HT-29 (cell line): ENCODE measurements at places on chromosomes 3 and 15. TPM values are rescaled to one million over a fixed set of nuclear protein-coding genes. Genes with fewer than 3 reads are reported as not detected.

DNA sequence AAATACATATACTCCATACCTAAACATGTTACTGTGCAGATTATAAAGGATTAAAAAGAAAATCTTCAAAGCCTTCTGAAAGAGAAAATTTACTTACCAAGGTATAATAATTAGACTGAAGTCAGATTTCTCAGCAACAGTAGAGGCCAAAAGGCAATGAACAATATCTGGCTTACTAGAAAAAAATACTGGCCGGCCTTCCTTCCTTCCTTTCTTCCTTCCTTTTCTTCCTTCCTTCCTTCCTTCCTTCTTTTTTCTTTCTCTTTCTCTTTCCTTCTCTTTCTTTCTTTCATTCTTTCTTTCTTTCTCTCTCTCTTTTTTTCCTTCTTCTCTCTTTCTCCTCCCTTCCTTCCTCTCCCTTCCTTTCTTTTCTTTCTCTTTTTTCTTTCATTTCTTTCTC is 209.6 kb downstream of the KCNH8 start:
- no peak for DNase-seq

STAG1 gene
- total RNA-seq, result 12.3 and 12.9 TPM in 2 replicates

DNA sequence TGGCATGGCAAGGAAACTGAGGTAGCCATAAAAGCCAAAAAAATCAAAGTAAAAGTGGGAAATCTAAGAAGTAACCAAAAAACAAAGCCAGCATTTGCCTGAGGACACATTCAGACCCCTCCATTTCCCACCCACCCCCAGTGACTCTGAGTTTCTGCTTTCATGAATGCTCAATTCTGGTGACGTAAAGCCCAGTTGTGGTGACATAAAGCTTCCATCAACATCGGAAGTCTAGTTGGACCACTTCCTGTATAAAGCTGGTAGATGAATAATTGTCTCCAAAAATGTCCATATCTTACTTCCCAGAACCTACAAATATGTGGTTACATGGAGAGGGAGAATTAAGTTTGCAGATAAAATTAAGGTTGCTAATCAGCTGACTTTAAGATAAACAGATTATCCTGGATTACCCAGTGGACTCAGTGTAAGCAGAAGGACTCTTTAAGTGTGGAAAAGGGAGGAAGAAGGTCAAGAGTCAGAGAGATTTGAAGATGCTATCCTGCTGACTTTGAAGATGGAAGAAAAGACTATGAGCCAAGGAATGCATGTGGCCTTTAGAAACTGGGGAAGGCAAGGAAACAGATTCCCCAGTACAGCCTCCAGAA is 62.0 kb upstream of the ST3GAL6 start:
- DNase-seq, result no peak

DNA sequence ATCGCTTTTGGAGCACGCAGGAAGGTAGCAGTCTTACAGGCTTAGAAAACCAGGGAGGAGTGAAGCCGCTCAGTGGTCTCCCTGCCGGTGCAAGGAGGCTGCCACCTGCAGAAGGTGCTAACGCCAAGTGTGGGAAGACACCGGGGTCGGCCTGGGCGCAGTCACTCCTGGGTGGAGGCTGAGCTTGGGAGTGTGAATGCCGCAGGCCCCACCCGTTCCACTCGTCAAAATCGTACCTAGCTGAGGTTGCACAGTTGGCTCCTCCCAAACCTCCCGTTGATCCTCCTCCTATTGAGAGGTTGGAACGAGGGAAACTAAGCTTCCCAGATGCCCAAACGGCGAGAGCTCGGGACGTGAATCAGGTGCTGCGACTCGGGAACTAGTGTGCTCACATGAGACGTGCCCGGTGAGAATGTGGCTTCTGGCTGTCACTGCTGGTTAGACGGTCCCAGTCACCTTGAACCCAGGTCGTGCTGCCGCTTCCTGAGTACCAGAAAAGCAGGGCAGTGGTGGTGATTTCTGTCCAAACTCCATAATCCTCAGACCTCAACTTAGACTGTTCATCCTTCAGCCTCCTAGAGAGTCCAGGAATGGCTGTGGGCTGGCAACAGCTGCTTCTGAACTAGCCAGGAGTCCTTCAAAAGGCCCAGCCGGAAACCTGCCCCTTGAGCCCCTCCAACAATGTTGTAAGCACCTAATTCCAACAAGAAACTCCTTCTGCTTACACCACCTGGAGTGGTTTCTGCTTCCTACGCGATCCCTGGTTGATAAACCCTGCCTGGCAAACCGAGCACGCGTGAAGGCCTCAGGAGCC is 156.0 kb downstream of the XXYLT1 start:
- DNase-seq, result no peak

PLCD1 gene
- total RNA-seq, result 7.6 and 9.6 TPM in 2 replicates

COL7A1 gene
- total RNA-seq, result 0.10 and 0.31 TPM in 2 replicates

ARL13B gene
- 11.7 and 13.1 TPM in 2 replicates for total RNA-seq

WDR5B gene
- total RNA-seq, result 2.6 and 3.9 TPM in 2 replicates

- no peak for DNase-seq
Measured at GRCh38 chr3:193847402-193847801, 254.4 kb downstream of the OPA1 start.

PHC3 gene
- total RNA-seq, result 8.8 and 10.7 TPM in 2 replicates

- DNase-seq, result no peak
Measured at GRCh38 chr15:90231028-90232017, 2.4 kb downstream of the CIB1 start.

GRCh38 chr3:49554633-49555265 is 472 bp downstream of the BSN start:
- DNase-seq, result no peak
